ENCODE measurements at places on chromosomes 2 and 18.

GRCh38 chr2:184602734-184603133 lies 4.4 kb downstream of the ZNF804A start:
- no peak for DNase-seq

DNA sequence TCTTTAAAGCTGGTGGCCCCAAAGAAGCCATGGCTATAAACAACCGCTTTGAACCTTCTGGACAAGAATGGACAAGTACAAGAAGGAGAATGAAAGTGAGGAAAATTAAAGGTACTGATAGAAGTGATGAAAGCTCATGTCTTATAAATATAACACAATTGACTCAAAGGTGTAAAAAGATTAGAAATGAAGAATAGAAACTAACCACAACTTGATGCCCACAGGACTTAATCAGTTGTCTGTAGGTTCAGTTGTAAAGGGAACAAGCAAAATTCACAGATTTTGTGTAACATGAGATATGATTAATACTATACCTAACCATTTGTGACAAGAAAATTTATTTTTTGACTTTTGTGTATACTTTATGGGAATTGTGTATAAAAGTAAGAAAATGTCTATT lies 135.7 kb downstream of the NUP35 start:
- DNase-seq, result no peak

DNA sequence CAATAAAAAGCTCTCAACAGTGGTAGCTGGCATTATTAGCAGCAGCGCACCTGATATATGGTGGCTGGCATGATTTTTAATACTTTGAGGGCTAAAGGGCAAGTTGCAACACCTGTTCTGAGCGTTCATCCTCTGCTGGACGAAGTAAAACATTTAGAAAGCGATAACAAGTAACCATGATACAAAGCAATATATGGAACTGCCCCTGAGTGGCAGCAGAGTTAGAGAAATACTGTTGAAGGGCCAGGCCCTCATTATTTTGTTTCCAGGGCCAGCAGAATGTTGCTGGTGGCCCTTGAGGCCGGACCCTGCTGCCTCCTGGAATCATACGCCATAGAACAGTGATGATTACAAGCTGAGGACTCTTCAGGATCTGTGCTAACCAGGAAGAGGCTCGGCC lies 47.8 kb downstream of the ARHGEF4 start:
- no peak for DNase-seq

GRCh38 chr2:17935242-17935885 lies 56.9 kb downstream of the KCNS3 start:
- no peak for DNase-seq

DNA sequence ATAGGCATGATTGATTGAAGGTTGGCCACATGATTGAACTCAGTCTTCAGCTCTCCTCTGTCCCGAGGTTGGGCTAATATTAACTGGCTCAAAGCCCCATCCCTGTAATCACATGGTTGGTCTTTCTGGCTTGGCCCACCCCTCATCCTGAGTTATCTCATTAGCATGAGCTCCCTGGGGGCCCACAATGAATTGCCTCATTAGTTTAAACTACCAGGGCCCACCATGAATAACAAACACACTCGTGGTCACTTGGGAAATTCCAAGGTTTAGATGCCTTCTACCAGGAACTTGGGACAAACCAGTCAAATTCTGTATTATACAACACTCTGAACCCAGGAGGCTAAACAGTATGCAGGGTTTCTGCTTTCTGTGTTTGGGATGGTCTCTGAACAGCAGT lies 121.7 kb upstream of the B3GNT2 start:
- no peak for DNase-seq

DNA sequence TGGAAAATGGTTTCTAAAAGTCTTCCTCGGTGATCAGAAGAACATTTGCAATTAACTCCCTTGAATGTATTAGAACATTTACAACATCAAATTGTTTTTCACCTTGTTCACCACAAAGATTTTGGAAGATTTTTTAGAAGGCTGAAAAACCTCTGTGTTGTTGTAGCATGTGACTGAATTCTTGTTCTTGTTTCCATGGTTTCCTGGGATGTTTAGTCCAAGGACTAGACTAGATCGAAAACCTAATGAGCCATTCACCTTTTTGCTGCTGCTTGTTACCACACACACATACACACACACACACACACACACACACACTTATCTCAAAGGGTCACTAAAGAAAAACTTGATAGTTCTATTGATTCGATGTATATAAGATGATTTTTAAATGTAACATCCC lies 380.0 kb downstream of the LRRTM4 start:
- DNase-seq, result no peak

DNA sequence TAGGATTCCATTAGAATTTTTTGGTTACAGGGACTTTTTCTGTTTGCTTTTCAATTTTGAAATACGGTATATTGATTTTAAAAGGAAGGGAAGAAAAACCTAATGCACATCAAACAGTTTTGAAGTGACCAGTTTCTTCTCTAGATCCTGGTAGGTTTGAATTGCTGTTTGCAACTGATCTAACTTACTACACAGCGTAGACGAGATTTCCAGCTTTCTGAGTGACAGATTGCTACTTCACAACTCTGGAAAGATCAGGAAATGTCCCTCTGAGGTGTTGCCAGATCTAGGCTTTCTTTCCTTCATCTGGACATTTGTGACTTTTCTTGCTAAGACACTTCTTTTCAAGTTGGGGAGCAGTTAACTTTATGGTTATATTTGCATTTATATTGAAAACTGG lies 112.2 kb downstream of the DIS3L2 start:
- DNase-seq, result no peak

- DNase-seq, result no peak
Observed at GRCh38 chr2:17555150-17555549, 14.7 kb downstream of the VSNL1 start.

- DNase-seq, result no peak
Observed at GRCh38 chr2:67559156-67559555, 162.0 kb downstream of the ETAA1 start.

- peak; percentile 35 for DNase-seq
Observed at GRCh38 chr2:71687412-71687811, 234.1 kb downstream of the DYSF start.

- no peak for DNase-seq
Observed at GRCh38 chr2:15793978-15794377, 146.4 kb upstream of the MYCN start.

GRCh38 chr2:121200419-121201315 lies 84.3 kb downstream of the TFCP2L1 start:
- DNase-seq, result no peak

DNA sequence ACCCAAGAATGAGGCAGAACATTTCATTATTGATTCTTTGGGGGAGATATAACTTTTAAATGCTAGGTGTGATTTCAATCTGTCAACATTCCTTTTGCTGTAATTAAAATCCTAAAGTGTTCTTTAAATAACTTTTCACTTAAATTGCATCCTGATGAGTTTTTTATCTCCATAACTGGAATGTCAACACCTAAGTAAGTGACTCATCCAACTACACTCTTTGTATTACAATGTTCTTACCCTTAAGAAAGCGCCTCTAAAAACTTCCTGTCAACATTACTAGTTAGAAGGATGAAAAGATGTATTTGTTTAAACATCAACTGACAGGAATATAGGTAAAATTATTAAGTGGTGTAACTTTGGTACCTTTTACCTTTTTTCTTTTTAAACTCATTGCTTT lies 1657.0 kb downstream of the LRP1B start:
- DNase-seq, result no peak

- no peak for DNase-seq
Observed at GRCh38 chr2:108835040-108835439, 48.5 kb downstream of the CCDC138 start.

GRCh38 chr2:6288791-6289190 lies 576.9 kb downstream of the CMPK2 start:
- no peak for DNase-seq

DNA sequence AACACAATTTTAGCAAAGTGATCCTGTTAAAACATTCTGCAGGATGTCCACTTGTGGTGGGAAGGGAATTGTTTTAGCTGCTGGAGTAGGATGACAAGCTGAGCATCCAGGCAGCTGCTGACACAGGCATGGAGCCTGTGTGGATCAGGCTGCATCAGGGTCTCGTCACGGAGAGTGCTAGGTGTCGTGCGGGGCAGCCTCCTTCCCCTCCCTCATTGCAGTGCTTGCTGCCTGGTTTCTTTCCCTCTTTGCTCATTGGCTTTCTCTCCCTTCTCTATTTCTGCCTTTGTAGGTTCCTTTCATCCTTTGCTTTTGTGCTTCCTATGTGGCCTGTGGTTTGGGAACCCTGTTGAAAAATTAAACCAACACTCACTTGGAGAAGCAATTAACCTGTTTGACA lies 172.9 kb downstream of the TPGS2 start:
- DNase-seq, result no peak

GRCh38 chr2:233482616-233483015 lies 84.0 kb downstream of the USP40 start:
- no peak for DNase-seq

DNA sequence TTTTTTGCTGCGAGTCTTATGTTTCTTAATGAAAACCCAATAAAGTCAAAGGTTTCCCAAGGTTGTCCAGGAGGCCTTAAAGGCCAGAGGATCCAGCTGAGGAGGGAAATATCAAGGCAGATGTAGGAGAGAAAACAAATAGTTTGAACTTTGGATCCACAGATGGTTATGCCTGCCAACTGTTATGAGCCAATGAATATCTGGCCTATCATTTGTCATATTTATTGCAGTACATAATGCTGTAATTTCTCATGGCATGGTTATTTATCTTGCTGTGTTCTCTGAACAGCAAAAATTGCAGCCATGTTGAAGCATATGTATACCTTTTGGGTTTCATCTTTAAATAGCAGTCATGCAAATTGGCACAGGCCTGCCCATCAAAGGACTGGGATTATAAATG lies 38.2 kb upstream of the CAVIN2 start:
- no peak for DNase-seq

GRCh38 chr2:113357071-113357470 lies 78.3 kb upstream of the PAX8 start:
- no peak for DNase-seq

- DNase-seq, result no peak
Observed at GRCh38 chr2:15784106-15784885, 156.1 kb upstream of the MYCN start.

Data from suprapubic skin (tissue), 4 donors.